ENCODE measurements at places on chromosomes 11 and 22. TPM values are rescaled to one million over a fixed set of nuclear protein-coding genes. Genes with fewer than 3 reads are reported as not detected.

The GTSE1 gene
- 28.0 TPM for total RNA-seq

The DEFB131B gene
- total RNA-seq, result not detected

The MICAL2 gene
- total RNA-seq, result 156 TPM

The FXYD6 gene
- 0.55 TPM for total RNA-seq

The OR52N4 gene
- total RNA-seq, result not detected

The PIWIL4 gene
- 0.22 TPM for total RNA-seq

The SMIM35 gene
- total RNA-seq, result not detected

The CDON gene
- 2.6 TPM for total RNA-seq

The PARVG gene
- total RNA-seq, result not detected

The FCHSD2 gene
- 8.3 TPM for total RNA-seq

The NRXN2 gene
- total RNA-seq, result 0.28 TPM

The APOL4 gene
- not detected for total RNA-seq

All from A549 treated with AZD2906 at 1 μM for 4 hours (cell line).